NCI-H1436 (cell line): ENCODE measurements at places on chromosomes 3 and 15.

GRCh38 chr15:25090073-25090733 is 135.4 kb downstream of the SNRPN start:
- DNase-seq: no peak

DNA sequence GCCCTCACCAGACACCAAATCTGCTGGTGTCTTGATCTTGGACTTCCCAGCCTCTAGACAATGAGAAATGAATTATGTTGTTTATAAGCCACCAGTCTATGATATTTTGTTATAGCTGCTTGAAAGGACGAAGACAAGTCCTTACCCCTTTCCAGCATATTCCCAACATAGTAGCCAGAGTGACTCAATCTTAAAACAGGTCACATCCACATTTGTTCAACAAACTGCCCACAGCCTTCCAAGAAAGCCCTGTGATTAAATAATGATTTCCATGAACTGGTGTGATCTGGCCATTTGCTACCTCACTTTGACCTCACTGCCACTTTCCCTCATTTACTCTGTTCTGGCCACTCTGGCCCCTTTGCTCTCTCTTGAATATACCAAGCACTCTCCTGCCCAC is 193.7 kb upstream of the CFAP20DC start:
- no peak for DNase-seq

GRCh38 chr3:177109688-177110330 is 87.5 kb downstream of the TBL1XR1 start:
- DNase-seq: no peak

- DNase-seq: no peak
Measured at GRCh38 chr3:24004171-24004938, 59.3 kb downstream of the NR1D2 start.

- peak; percentile 86 for DNase-seq
Measured at GRCh38 chr15:90062462-90062932, 39.8 kb downstream of the IDH2 start.

DNA sequence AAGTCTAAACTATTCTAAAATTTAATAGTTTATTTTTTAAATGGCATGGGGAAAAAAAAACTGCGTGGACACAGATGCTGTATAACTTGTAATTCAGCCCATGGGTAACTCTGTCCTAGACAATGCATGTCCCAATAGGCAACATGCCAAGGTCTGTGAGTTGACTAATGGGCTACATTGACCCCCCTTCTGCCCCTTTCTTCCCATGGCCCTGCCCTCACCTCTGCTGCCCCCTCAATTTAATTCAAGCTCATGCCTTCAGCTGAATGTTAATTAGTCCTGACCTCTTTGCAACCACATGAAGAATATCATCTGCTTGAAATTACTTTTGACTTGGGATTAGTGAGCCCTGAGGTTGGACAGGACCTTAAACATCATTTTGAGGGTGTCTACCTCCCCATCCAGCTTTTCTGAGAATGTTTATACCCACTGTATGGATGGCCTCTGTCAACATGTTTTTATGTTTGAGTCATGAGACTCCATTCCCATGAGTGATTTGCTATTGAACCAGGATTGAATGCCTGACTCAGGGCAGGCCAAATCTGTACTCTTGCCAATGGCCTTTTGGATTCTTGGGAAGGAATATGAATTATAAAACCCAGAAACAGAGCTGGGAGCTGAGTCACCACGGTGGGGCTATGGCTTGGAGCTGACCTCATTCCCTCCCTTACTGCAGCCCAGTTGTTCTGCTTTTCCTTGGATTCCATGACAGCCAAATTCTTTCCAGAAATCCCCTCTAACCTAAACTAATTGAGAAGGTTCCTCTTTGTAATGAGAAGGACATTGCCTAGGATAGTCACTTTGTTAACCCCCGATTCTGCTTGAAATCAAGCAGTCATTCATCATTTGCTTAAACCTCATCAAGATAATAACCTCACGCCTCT is 33.5 kb upstream of the PDE8A start:
- no peak for DNase-seq
